Glomerular endothelial cell (primary cell): ENCODE measurements at places on chromosomes 3 and 15. TPM values are rescaled to one million over a fixed set of nuclear protein-coding genes. Genes with fewer than 3 reads are reported as not detected.

- DNase-seq, result no peak
Measured at GRCh38 chr3:23480329-23480714, 277.2 kb downstream of the UBE2E2 start.

DNA sequence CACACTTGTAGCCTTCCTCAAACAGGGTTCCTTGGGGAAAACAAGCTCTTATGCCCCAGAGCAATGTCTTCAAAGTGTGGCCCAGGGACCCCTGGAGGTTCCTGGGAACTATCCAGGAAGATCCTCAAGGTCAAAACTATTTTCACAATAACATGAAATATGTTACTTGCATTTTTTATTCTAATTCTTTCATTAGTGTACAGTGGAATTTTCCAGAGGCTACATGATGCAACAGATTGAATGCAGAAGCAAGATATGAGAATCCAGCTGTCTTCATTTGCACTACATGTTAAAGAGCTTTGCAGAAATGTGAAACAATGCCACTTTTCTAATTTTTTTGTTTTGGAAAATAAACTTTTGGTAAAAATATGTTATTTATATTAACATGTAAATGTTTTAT, 190.9 kb downstream of the SLC9A9 start:
- no peak for DNase-seq

GRCh38 chr3:169432708-169433432, 230.6 kb downstream of the MECOM start:
- no peak for DNase-seq

DNA sequence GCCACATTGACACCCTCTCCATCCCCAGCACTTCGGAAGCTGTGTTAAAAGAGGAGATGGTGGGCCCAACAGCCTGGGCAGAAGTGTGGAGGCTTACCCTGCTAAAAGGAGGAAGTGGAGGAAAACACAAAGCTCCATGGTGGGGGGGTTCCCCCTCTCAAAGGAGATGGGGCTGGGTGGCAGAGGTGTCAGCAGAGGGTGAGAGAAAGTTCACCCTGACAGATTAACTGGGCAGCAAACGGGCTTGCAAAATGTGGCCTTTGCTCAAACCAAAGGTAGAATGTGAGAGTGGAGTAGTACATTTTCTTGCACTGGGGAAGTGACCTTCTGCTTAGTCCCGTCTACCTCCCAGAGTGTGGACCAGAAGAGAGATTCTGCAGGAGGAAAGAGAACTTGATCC, 44.7 kb downstream of the MYO1E start:
- no peak for DNase-seq

DNA sequence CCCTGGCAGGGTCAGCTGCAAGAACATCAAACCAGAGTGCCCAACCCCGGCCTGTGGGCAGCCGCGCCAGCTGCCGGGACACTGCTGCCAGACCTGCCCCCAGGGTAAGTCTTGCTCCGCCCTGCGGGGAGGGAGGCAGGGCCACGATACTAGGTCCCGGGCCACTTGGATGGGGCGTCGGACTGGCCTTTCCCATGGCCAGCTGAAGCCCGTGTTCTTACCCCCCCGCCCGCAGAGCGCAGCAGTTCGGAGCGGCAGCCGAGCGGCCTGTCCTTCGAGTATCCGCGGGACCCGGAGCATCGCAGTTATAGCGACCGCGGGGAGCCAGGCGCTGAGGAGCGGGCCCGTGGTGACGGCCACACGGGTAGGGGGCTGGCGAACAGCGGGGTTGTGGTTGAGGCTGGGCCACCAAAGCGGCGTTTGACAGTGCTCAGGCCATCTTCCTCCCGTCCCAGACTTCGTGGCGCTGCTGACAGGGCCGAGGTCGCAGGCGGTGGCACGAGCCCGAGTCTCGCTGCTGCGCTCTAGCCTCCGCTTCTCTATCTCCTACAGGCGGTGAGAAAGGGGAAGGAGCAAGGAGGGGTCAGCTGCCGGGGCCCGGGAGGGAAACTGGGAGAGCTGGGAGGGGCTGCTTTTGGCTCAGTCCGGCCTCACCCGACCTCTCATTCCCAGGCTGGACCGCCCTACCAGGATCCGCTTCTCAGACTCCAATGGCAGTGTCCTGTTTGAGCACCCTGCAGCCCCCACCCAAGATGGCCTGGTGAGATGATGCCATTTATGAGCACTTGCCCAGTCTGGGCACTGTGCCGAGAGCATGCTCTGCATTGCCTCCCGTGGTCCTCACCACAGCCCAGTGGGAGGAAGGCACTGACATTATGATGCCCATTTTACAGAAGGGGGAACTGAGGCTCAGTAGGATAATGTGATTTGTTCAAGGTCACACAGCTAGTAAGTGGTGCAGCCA, 1.7 kb downstream of the CHRD start:
- no peak for DNase-seq

GRCh38 chr3:22977042-22977441, 226.1 kb upstream of the UBE2E2 start:
- no peak for DNase-seq

DNA sequence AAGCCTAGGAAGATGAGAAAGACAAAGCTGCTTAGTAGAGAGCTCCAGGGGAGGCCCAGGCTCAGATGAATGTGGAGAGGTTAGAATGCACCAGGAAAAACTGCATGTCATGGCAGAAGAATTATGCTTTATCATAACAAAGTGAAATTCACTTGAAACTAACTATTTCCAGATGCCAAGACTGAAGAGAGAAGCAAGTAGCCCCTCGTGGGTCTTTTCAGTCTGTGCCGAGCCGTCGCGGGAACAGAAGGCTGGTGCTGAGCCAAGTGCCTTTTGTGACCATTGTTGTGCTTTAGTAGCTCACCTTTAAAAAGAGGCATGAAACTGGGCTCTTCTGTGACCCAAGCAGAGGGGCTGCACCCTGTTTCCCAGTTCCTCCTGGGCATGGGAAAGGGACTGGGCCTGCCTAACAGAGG, 73.2 kb downstream of the CHDH start:
- DNase-seq, result no peak

DNA sequence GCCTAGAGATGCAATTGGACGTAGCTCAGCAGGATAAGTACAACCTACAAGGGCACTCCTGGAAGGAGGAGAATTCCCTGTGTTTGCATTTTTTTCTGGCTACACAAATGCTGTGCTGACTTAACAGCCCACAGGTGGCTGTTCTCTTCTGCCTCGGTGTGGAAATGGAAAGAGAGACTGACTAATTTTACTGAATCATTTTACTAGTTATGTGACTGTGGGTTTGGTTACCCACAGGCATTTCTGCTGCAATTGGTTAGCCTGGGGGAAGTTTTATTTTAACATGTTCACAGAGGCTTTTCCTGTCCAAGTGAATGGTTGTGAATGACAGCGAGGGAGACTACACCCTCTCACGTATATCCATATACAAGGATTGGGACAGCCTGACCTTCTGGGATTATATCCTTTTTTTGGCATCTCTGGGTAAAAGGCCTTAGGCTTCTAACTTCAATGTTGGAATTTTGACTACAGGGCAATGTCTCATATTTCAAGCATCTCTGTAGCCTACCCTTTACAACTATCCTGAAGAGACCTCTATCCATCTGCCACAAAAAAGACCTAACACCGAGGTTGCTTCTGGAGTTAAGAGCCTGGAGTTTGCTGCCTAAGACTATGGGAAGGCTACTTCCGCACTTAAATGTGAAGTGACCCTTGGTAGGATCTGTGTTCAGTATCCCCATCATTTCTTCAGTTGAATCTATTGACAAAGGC, 67.2 kb upstream of the TP63 start:
- no peak for DNase-seq

DNA sequence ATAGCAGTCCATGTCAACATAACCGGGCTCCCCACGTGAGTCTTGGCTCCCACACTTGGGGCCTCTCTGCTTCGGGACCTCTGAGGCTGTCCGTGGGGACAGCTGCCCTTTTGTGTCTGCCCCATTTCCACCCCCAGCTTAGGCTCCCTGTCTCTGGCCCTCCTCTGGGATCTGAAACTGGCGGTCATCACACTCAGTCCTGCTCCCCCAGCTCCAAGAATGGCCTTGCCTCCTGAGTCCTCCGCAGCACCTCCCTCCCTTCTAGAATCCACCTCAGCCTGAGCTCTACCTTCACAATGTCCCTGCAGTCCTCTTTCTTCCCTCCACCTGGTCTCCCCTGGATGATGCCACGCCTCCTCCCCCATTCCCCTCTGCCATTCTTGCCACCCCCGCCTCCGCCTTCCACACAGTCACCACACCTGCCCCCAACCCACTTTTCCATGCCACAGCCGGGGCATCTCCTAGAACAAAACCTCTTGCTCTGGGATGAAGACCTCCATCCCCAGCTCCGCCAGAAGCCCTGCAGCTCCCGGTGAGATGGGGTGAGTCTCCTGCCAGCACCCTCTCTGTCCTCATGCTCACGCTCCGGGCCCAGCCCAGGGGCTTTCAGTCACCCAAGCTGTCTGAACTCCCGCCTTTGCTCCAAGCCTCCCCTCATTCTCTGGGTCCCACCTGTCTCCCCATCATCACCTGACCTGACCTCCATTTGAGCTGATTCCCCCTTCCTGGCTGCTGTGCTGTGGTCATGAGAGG, 7.0 kb upstream of the ZXDC start:
- DNase-seq, result no peak

DNA sequence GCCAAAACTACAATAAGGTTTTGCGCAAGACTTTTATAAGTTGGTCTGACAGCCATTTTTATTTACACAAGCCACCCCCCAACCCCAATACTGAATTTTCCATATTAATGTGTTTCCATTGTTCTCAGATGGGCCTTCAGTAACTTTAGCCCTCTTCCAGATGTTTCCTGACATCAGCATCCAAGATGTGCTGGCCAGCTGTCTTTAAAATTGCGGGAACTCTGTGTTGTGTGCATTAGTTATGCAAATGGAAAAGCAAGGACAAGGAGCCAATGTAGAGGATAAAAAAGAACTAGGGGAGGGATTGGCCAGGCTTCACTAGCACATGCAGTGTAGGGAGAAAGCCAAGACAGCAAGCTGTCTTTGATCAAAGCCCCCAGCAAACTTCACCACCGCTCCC, 45.4 kb downstream of the COMMD2 start:
- DNase-seq, result no peak

GRCh38 chr3:15458212-15458780, 30.9 kb downstream of the EAF1 start:
- DNase-seq, result no peak

- DNase-seq, result no peak
Measured at GRCh38 chr3:133880886-133881455, 14.7 kb downstream of the RAB6B start.

- DNase-seq, result no peak
Measured at GRCh38 chr3:51031666-51032065, 353.4 kb upstream of the MANF start.

DNA sequence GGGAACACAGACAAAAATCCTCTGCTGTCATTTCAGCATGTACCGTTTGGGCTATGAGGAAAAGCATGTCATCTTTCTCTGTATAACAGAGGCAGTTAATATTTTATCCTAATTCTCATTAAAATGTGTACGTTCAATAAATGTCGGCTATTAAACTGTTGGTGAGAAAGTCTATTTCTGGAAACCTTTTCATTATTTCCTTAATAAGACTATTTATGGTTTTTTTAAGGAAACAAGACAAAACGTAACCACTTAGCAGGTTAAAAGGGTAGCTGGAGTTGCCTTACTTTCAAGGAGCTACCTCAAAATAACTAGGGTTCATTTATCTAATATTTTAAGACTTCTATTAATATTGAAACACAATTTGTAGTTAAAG, 1.8 kb upstream of the STT3B start:
- DNase-seq, result no peak

DNA sequence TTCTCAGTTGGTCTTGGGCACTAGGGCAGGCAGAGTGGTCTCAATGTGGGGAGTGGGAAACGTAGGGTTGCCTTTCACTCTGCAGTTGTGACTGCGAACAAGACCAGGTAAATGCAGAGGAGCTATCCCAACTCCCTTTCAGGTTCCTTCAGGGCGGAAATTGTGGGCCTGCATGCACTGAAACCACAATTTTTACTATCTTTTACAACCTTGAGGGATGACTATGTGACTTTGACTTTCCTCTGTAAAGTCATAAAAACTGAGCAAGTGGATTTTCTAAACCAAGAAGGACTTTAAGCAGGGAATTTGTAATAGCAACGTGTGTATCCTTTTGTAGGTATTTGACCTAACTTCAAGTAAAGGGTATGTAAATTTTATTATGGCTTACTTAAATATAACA, 171.4 kb upstream of the CADPS start:
- DNase-seq, result no peak

- DNase-seq, result no peak
Measured at GRCh38 chr15:33068007-33068481, 126.5 kb downstream of the FMN1 start.

GRCh38 chr3:185176750-185177359, 24.0 kb upstream of the C3orf70 start:
- peak; percentile 20 for DNase-seq

- DNase-seq, result no peak
Measured at GRCh38 chr3:127598841-127599570, 795 bp downstream of the MCM2 start.

DNA sequence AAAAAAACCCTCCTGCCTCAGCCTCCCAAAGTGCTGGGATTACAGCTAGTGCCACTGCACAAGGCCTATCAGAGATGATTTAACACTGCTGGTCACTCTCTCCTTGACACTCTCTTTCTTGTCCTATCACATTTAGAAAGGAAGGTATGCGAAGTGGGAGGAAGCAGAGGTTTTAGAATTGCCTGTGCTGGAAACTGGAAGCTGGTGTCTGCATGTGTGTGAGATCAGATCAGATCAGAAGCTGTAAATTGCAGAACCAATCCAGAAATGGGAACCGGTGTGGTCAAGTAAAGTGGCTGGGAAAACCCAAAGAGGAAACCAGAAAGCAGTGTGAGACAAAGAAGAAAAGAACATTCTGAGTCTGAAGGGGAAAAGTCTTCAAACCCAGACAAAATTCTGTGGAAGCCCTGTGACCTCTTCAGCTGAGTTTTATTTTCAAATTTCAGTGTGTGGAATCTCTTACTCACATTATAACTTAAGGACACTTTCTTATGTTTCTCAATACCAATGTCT, 2.8 kb downstream of the EFHB start:
- DNase-seq, result no peak

DNA sequence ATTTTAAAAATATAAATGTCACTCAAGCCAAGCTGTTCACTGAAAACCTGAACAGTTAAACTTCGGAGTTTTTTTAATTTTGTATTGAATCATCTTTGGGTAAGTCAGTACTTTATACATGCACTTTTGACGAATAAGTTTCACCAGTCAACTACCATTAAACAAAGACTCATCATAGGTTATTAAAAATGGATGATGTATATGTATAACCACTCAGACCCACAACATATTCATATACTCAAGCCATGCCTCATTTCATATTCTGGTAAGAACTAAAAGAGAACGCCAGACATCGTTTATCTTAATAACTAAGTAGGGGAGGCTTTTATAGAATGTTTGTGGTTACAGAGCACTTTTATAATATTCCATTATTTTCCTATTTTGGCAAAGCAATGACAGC, 18.3 kb downstream of the MSL2 start:
- no peak for DNase-seq

CILP gene
- total RNA-seq, result 0.12 TPM in 1 of 2 replicates, not detected in the other

ZNF621 gene
- total RNA-seq, result 12.0 and 13.7 TPM in 2 replicates

CXCR6 gene
- not detected in 2 replicates for total RNA-seq

CCDC54 gene
- not detected in 2 replicates for total RNA-seq

GOLGA6L26 gene
- total RNA-seq, result not detected in 2 replicates

SPATA12 gene
- 0.15 and 0.18 TPM in 2 replicates for total RNA-seq

PLXNA1 gene
- total RNA-seq, result 39.9 and 50.0 TPM in 2 replicates
